Hematopoietic multipotent progenitor cell treated with erythropoietin and hydrocortisone succinate and interleukin-3 and kit ligand, for 6 days (in vitro differentiated cells): ENCODE measurements at places on chromosomes 2 and 18.
A peak's percentile ranks its signal among the peaks of the same experiment; 100 is the strongest.

- no peak for DNase-seq
Observed at GRCh38 chr2:191863988-191864387, 17.1 kb upstream of the CAVIN2 start.

DNA sequence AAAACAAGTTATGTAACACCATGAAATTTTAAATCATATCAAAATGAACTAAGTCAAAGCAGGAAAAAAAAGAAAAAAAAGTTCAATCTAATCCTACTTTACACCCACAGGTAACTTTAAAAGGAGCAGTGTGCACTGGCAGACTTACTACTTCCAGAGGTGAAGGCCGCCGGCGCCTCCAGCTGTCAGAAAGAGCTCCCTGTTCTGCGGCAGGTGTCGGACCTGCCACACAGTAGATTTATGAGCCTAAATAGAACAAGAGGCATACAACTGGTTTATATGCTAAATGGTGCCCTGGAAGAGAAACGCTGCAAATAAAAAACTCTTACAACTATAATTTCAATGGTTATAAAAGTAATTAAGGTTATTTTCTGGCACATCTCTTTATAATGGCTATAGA lies 23.1 kb upstream of the PNO1 start:
- no peak for DNase-seq

GRCh38 chr2:46540496-46541331 lies 61.3 kb downstream of the TMEM247 start:
- DNase-seq = peak; percentile 10

DNA sequence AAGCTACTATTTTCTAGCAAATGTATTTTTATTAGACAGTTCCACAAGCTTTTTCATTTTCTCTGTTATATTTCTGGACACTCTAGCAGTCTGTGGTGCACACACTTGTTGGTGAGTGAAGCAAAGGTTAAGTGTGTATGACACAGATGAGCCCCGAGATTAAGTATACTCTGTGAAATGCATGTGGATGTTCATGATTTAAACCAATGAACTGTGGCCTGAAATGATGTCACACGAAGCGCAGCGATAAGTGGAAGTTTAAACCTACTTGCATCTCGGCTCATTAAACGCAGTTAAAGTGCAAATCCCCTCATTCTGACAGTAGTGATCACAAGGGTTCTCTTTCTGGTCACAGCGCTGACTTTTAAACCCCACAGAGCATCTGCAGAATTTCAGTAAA lies 1488.8 kb upstream of the NXPH2 start:
- DNase-seq = no peak

DNA sequence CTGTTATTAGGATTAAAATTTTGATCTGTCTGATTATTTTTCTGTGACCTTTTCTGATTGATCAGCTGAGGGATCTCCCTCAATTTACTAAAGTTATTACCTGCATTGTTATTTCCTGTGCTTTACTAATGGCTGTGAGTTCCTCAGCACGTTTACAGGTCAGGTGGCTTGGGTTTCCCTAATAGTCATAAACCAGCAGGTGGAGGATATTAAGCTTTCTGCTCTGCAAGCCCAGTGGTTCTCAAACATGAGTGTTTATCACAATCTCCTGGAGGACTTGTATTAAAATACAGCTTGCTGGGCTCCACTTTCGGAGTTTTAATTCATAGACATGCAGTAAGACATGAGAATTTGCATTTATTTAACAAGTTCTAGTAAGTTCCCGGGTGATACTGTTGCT lies 22.4 kb upstream of the UGP2 start:
- DNase-seq = no peak

- DNase-seq = no peak
Observed at GRCh38 chr2:205161156-205161839, 521.0 kb upstream of the NRP2 start.

- DNase-seq = no peak
Observed at GRCh38 chr2:9745153-9745899, 97.9 kb upstream of the TAF1B start.
